ENCODE measurements at places on chromosomes 4 and X.

GRCh38 chr4:52990706-52991105, 128.6 kb downstream of the RASL11B start:
- DNase-seq: no peak

- DNase-seq: no peak
Observed at GRCh38 chr4:41542526-41543275, 4.7 kb downstream of the LIMCH1 start.

GRCh38 chr4:167452922-167453430, 218.7 kb upstream of the SPOCK3 start:
- no peak for DNase-seq

GRCh38 chr4:75733369-75733768, 9.0 kb downstream of the USO1 start:
- no peak for DNase-seq

- no peak for DNase-seq
Observed at GRCh38 chr4:183783991-183784553, 121.0 kb upstream of the STOX2 start.

DNA sequence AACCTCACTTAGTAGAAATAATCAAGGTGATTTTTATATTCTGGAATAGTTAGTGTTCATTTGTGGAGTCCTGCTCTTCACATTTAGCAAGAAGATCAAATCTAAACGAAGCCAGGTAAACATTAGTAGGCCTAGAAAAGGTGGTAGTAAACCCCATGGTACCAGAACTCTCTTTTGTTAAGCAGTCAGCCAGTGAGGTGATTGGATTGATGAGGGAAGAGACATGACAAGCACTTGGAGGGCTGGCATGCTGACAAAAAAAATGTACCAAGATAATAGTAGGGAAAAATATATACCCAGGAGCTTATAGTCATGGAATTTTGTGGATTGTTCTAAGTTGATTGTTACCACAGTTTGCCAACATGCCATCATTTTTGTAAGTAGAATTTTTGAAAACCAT, 163.8 kb downstream of the BANK1 start:
- no peak for DNase-seq

DNA sequence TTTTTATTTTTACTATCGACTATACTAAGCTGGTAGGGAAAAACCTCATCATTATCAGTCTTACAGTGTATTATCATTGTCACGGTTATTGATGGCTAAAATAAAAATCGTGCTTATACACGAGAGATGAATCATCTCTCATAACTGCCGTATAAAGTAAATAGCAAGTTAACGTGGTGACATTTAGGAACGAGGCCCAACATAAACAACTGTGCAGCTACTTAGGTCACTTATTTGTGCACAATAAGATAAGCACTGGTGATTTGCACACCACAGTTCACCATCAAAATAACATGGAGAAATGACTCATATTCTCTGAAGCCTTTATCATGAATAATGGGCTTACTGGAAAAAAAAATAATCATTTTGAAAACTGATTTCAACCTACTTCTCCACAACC, 482.0 kb upstream of the TENM3 start:
- no peak for DNase-seq

DNA sequence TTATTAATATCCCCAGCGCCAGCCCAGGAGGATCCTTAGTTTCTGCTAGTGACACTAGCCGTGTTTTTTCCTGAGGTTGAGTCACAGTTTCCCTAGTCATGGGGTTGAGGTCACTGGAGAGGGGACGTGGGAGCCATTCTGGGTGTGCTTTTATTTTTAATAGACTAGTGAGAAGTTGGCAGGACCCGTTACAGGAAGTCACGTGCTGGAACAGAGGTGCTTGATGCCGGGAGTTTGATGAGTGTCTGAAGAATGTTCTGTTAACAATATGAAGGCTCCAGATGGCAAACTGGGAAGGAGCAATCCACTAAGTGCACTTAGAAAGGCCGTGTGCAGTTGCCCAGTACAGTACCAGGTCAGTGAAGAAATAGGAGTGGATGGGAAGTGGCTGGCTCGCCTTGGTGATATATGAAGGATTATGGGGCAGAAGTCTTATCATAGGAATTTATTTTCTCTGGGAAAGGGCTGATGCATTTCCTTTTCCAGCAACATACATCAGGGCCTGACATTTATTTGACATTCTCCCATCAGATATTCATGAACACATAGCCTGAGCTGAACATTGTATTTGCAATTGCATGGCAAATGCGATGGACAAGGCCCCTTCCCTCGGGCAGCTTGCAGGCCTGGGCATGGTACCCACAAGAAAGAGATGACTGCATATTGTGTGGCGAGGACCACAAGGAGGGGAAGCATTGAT, 291.8 kb downstream of the FBXW7 start:
- no peak for DNase-seq

DNA sequence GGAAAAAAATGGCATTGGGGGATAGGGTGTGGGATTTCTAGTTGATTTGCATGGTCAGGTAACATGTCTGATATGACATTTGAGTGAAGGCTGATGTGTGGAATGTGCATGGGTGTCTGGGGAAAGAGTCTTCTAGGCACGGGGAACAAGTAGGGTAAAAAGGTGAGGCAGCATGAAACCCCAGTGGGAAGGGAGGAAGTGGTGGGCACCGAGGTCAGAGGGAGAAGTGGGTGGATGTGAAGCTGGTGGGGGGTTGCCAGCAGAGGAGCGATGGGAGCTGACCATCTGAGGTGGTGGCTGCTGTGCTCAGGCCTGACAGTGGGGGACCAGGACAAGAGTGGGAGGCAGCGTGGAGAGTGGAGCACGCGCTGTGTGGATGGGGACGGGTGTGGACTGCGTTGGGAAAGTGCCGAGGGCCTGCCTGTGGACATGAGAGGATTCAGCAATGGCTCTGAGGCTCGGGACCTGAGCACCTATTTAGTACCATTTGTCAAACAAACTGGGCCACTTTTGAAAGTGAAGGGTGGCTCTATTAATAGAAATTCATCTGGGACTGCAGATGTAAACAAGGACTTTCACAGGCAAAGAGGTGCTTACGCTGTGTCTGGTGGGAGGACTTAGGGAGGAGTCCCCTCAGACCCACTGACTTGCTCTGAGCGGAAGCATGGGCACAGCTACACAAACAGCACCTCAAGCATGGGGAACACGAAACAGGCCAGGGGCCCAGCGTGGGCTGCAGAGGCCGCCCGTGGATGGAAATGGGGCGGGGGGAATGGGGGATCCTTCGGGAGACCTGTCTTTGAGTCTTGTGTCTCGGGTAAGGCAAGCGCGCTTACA, 16.7 kb upstream of the S100P start:
- no peak for DNase-seq

- no peak for DNase-seq
Observed at GRCh38 chr4:123438031-123438430, 41.4 kb downstream of the SPRY1 start.

DNA sequence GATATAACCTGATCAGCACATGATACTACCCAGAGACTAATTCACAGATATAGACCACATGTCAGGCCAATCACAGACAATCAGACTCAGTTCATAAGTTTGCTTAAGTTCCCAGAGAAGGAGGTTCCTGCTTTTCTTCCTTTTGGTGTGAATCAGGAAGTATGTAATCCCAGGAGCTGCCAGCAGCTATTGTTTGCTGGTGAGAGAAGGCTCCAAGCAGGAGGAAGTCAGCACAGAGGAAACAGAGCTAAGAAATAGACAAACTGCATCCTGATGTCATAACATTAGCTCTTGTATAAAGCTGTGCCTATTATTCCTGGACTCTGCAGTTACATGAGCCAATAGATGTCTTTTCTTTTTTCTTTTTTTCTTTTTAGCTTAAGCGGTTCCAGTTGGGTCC, 50.9 kb downstream of the UCHL1 start:
- DNase-seq: no peak

DNA sequence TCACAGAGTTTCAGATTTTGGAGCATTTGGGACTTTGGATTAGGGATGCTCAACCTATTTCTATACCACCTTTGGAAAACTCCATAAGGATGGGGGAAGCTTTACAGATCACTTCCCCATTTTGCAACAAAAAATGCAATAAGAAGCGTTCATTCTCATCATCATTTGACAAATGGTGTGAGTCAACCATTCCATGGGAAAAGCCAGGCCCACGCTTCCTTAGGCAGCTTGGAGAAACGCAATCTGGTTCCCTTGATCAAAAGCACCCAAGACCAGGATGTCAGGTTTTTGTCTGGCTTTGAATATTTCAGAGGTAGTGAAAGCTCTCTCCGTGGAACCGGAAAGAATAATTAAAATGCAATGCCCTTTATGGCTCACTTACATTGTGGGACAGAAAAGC, 79.3 kb upstream of the C4orf50 start:
- DNase-seq: no peak

DNA sequence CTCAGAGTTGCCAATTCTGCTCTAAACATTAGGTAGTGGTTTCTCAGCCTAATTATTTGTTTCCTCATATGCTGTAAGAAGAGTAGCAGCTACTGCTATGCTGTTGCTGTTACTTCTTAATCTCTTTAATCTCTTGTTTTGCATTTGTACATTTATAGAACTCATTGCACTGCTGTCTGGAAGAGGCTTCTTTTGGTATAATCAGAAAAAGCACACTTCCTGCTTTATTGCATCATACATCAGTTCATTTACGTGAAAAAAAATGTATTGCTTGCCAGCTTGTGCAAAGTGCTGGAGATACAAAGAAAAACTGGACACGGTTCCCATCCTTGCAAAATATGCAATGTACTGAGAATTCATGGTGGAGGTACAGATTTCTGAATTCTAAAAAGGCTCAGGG, 332.0 kb downstream of the GRXCR1 start:
- no peak for DNase-seq

DNA sequence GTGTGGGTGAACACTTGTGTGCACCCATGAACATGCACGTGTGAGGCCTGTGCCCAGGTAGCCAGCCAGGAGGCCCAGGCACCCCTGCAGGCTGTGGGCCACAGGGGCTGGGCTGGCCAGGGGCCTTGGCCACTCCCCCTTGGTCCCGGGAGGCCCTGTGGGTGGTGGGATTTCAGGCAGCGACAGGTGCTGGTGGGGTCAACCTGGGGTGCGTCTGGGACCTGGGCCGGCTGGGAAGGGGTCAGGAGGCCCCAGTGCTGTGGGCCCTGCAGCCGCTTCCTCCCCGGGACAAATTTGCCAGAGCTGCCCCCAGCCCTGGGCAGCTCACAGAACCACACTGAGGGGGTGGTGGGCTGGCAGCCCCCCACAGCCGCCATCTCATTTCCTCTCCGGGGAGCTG, 7.9 kb downstream of the FGFRL1 start:
- DNase-seq: no peak

DNA sequence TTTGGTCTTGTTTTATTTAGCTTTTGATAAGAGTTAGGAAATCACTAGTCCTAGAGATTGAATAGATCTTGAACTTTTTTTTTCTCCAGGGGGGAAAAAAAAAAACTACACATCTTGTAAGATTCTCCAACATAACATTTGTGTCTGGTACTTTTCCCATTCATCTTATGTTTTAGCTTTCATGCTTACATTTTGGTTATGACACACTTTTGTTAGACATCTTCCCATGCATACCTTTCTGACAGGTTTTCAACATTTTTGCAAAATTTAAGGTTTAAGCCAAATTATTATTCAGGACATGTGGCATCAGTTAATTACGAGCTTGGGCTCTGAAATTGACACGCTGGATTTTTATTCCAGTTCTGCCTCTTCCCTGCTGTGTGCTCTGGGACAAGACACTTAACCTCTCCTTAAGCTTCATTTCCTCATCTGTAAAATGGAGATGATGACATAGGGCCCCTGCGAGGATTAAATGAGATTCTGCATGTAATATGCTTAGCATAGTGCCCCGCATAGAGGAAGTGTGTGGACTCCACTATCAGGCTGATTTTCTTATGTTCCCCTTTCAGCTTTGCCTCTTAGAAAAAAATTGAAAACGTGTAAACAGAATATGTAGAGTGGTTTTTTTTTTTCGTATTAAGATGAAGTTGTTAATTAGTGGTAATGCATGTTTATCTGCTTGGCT, 5.3 kb downstream of the KIT start:
- no peak for DNase-seq

- DNase-seq: no peak
Observed at GRCh38 chrX:105821471-105822121, 743 bp upstream of the NRK start.

DNA sequence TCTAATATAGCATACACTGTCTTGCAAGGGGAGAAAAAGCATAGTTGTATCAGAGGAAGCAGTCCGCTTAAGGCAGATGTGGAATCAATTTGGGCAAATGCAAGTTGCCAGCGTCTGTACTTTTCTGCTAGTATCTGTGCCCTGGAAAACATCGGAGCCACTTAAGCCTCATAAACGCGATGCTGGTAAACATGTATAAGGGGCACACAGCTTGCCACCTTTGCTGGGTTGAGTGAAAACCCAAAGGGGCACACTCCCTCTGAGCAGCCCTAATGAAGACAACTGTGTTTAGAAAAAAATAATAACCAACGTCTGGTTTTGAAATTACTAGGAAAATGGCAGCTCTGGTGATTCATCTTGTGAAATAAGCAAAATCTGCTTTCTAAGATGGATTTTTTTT, 24.3 kb downstream of the SMIM20 start:
- no peak for DNase-seq

DNA sequence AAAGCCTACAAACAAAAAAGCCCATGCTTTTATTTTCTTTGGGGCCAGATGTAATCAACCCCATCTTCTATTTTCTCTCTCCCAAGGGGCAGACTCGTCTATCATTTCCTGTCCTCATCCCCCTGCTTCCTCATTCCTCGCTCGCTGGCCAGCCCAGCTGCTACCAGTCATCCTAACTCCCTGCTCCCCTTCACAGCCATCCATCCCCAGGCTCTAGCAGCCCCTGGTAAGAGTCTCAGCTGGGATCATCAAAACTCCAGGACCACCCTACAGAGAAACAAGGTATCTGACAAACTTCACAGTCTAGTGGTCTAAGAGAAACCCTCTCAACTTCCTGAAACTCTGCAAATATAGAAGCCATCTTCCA, 23.6 kb downstream of the SH3KBP1 start:
- no peak for DNase-seq

GRCh38 chr4:24979554-24979953, 51.2 kb downstream of the LGI2 start:
- DNase-seq: no peak

GRCh38 chr4:148235809-148236208, 206.4 kb downstream of the NR3C2 start:
- DNase-seq: no peak

- DNase-seq: no peak
Observed at GRCh38 chr4:106062452-106062875, 167.2 kb downstream of the NPNT start.

GRCh38 chrX:153819384-153820040, 10.8 kb downstream of the PDZD4 start:
- no peak for DNase-seq

- DNase-seq: no peak
Observed at GRCh38 chr4:28462766-28463700, 1602.4 kb downstream of the STIM2 start.

DNA sequence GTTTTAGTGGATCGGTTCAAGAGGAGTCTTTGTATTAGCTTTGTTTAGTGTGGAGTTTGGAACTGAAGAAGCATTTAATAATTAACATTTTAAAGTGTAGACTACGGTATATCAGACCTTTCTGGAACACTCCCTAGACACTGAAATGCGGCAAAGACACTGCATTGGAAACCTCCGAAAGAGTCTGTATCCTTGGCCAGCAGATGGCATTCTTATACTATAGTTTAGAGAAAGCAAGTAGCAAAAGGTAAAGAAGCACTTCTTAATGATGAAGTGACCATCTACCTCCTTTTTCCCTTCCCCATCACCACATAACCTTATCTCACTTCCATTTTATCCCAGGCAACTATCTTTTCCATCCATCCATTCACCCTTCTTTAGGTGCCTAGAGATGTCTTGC, 7.6 kb downstream of the FABP2 start:
- no peak for DNase-seq
